ENCODE measurements at places on chromosomes 1 and 21.

DNA sequence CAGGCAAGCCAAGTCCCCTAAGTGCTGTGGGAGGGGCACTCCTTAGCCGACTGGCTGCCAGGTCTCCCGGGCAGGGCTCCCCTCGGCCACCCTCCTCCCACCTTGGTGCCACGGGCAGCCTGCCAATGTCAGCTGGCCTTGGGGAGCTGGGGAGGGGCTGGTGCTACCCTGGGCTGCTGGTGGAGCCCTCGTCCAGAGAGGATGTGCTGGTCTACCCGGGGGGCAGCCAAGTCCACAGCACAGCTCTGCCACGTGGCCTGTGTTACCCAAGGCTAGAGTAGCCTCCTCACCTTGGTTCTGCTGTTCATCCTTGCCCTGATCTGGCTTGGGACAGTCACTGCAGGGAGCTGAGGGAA lies 42.9 kb downstream of the CRYAA start:
- no peak for DNase-seq

GRCh38 chr21:34639882-34640788 lies 25.2 kb upstream of the RCAN1 start:
- DNase-seq = no peak

- no peak for DNase-seq
Measured at GRCh38 chr1:65247419-65248359, 61.7 kb upstream of the DNAJC6 start.

DNA sequence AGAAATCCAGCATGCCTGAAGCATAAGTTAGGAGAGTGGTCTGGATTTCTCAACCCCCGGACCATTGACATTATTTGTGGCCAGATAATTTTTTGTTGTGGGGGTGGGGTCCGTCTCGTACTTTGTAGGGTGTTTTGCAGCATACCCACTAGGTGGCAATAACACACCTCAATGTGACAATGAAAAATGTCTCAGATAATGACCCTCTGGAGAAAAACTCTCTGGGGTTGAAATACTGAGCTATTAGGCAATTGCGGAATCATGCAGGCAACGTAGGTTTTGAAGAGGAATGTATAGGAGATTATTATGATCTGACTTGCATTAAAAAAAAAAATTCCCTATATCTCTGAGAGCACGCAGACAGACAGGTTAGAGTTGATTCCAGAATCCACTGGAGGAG lies 25.3 kb upstream of the RRP15 start:
- DNase-seq = no peak

- no peak for DNase-seq
Measured at GRCh38 chr21:27759091-27759659, 792.3 kb upstream of the ADAMTS5 start.

GRCh38 chr1:35557118-35557610 lies at the start of gene KIAA0319L:
KIAA0319L (minus strand) TSS chr1:35557403; CDS start chr1:35554491, 2,912 bp downstream.
- DNase-seq = peak; percentile 84

- DNase-seq = no peak
Measured at GRCh38 chr1:35603468-35603867, 30.4 kb downstream of the TFAP2E start.

GRCh38 chr1:239363930-239364329 lies 22.4 kb upstream of the CHRM3 start:
- DNase-seq = no peak

GRCh38 chr21:38993561-38993960 lies 187.8 kb downstream of the ETS2 start:
- DNase-seq = no peak

DNA sequence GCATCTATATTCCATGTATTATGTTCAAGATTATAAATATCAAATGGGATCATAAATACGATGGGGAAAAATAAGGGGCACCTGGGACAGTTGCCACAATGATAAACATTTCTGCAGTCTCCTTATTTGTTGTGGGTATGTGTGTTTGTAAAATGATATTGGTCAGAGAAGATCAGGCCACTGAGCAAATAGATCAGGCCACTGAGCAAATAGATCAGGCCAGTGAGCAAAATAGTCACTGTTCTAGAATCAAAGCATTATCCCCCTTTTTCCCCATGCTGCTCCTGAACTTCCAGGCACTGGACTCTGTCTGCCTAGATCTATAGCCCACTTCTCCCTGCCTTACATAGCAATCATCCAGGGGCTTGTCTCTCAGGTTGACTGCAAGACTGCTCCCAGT lies 599.8 kb upstream of the USP24 start:
- no peak for DNase-seq

GRCh38 chr1:55444667-55445066 lies 229.5 kb upstream of the USP24 start:
- DNase-seq = no peak

- no peak for DNase-seq
Measured at GRCh38 chr1:208136459-208137182, 107.6 kb downstream of the PLXNA2 start.

DNA sequence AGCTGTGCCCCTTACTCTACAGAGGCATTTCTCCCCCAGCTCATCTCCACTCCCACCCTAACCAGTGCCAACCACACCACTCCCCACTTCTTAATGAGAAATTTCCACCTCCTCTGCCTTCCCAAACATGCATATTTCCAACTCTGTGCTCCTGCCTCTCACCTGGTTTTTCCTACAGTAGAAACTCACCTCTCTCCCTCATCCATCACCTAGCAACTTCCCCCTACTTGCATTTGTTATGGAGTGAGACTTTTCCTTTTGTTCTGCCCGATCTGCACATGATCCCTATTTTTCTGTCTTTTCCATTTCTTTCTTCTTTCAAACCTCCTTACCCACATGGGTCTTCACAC lies 11.9 kb downstream of the RGS8 start:
- DNase-seq = no peak
